Forelimb muscle (tissue), 1 donor: ENCODE measurements at places on chromosomes 3 and 15. TPM values are rescaled to one million over a fixed set of nuclear protein-coding genes. Genes with fewer than 3 reads are reported as not detected.

Gene OR4F6
- polyA plus RNA-seq = not detected

Gene MYRIP
- polyA plus RNA-seq = 0.89 TPM

Gene HTR3E
- polyA plus RNA-seq = not detected

Gene ADIPOQ
- 0.06 TPM for polyA plus RNA-seq

Gene ZPLD1
- not detected for polyA plus RNA-seq

Gene INSYN1
- 5.2 TPM for polyA plus RNA-seq

Gene CHRM5
- not detected for polyA plus RNA-seq

Gene FRMD4B
- 14.0 TPM for polyA plus RNA-seq

Gene NDUFB4
- 170 TPM for polyA plus RNA-seq

Gene CKMT1B
- polyA plus RNA-seq = not detected

Gene SPCS1
- 76.5 TPM for polyA plus RNA-seq

Gene TMEM108
- 18.6 TPM for polyA plus RNA-seq

Gene ANKRD34C
- not detected for polyA plus RNA-seq

Gene NMNAT3
- 5.2 TPM for polyA plus RNA-seq

Gene EPHB3
- polyA plus RNA-seq = 33.9 TPM

Gene VPS8
- 101 TPM for polyA plus RNA-seq

Gene GHSR
- not detected for polyA plus RNA-seq

Gene FBXO40
- polyA plus RNA-seq = 3.4 TPM
